ENCODE measurements at places on chromosomes 2 and 18.

GRCh38 chr18:26792661-26793060, 72.8 kb downstream of the AQP4 start:
- no peak for DNase-seq

DNA sequence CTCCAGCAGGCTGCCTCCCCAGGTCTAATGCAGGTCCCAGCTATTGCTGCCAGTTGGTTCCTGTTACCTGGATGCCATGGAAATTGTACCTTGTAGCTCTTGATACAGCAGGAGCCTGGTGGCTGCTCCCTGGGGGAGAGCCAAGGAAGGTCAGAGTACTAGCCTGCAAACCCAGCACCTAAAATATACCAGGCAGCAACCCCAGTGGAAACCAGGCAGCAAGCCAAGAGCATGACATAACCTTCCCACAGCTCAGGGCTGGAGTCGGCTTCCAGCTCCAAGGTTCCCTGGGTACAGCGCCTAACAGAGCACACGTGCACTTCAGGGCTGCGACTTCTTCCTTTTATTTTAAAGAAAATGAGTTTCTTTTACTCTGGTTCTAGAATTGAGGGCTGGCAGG, 30.3 kb downstream of the TNP1 start:
- DNase-seq = no peak

DNA sequence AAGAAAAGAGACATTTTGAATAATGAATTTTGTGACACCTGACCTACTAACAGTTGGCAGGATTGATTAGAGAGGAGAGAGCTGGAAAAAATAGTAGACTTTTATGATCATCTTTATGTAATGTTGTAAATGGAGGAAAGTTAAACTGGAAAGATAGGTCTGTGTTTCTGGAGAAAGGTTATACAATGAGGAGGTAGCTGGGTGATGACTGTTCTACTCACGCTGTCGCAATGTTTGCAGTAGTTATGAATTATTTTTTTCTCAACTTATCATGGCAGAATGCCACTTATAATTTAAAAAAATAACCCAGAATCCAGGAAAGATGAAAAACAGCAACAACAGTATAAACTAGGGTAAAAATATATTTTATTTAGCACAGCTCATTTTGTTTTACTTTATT, 364.9 kb downstream of the SPAG16 start:
- DNase-seq = no peak

DNA sequence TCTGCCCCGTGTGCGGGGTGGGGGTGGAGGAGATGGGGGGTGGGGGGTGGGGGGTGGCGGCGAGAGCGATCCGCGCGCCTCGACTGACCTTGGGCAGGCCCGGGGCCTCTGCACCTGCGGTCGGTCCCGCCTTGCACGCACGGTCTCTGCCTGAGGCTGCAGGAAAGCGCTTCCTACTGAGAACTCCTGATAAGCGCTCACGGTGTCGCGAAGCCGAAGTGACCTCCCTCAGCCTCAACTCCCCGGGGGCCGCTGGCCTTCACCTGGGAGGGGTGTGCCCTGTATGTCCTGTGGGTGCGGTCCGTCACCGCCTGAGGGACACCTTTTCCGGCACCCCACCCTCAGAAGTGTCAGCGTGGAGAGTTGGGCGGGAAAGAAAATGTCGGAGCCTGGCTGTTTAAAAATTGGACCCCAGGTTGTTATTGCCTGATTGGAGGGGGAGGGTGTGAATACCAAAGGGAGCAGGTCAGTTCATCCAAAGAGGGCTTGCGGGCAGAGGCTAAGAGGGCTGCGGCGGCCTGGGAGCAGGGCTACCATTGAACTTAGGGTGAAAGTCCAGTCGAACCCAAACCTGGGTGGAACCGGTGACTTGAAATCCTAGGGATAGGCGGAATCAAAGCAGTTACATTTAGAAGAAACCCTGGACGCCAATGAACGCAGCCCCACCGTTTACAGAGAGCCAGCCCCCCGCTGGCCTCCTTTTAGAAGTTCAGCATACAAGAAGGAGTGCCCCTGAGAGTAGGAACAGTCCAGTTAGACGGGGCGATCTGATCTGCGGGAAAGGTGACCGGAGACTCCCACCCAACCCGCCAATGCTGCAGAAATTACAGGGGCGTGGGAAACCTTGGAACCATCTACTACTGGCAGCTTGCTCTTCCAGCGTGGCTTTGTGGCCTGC, 1.2 kb downstream of the MAL start:
- no peak for DNase-seq

GRCh38 chr2:62471816-62472215, 34.2 kb downstream of the TMEM17 start:
- no peak for DNase-seq

GRCh38 chr2:120323214-120323613, 22.7 kb upstream of the INHBB start:
- no peak for DNase-seq

DNA sequence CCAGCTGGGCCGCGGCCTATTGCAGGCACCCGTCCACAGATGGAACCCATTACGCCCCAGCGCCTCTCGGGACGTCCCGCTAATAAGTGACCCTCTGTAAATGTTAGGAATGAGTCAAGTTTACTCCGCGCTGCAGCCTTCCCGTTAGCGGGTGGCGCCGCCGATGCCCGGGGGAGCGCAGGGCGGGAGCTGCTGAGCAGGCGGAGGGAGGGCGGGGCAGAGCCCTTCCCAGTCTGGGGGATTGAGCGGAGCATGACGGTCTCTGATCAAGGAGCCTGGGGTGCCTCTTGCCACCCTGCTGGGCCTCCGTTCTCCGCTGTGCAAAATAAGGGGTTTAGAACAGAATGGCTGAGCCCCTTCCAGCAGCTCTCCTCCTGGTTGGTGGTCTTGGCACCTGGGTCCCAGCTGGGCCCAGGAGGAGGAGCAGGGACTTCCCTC, 10.5 kb downstream of the CROCC2 start:
- peak; percentile 38 for DNase-seq

DNA sequence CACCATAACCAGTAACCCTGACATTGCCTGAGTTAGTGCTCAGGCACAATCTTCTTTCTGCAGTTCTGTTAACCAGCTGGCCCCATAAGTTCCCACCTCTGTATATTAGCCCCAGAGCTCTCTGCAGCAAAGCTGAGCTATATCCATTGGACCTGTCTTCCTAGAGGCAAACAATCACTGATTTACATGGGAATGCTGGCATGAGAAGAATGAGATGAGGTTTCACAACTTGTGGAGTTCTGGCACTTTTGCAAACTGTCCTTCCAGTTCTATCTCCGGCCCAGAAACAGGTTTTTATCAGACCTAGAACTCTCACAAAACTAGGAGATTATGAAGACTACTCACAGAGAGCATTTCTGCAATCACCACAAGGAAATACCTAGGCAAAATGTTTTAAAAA, 7.9 kb upstream of the CCBE1 start:
- no peak for DNase-seq

DNA sequence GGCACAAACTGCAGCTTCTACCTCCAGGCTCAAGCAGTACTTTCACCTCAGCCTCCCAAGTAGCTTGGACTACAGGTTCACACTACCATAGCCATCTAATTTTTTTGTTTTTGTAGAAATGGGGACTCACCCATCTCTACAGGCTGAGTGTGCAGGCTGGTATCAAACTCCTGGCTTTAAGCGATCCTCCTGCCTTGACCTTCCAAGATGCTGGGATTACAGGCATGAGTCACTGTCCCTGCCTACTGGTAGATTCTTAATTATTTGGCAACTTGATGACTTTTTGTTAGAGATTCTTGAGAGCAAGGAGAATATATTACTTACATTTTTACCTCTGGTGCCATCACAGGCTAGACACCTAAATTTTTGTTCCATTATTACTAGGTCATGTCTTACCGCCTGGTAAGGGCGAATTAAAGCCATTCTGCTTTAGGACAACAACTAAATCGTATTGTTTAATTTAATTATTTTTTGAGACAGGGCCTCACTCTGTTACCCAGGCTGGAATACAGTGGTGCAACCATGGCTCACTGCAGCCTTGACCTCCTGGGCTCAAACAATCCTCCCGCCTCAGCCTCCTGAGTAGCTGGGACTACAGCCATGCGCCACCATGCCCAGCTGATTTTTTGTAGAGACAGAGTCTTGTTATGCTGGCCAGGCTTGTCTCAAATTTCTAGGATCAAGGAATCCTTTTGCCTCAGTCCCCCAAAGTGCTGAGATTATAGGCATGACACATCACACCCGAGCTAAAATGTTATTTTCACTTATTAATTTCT, 15.7 kb downstream of the DYNC1I2 start:
- DNase-seq = no peak

GRCh38 chr18:36454848-36455458, 157.4 kb downstream of the FHOD3 start:
- no peak for DNase-seq

DNA sequence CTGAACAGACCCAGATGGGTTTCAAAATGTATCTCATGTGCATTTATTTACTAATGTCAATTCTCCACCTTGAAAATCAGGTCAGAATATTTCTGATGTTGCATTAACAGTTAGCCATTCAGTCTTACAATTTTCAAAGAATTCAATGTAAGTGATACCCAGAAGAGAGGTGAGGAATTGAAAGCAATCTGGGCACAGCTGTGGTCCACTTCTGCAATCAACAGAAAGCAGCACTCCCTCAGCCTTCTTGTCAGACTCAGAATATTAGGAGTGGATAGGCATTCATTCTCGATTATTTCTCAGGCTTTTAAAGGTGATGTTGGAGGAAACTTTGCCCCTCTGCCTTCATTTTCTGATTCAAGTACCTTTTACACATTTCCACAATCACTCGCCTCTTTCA, 15.7 kb downstream of the CCL20 start:
- DNase-seq = no peak

GRCh38 chr2:38600242-38600891, 2.4 kb downstream of the HNRNPLL start:
- no peak for DNase-seq

GRCh38 chr2:188425266-188425665, 133.6 kb downstream of the GULP1 start:
- DNase-seq = no peak

GRCh38 chr2:8857709-8858108, 20.3 kb upstream of the KIDINS220 start:
- DNase-seq = no peak

DNA sequence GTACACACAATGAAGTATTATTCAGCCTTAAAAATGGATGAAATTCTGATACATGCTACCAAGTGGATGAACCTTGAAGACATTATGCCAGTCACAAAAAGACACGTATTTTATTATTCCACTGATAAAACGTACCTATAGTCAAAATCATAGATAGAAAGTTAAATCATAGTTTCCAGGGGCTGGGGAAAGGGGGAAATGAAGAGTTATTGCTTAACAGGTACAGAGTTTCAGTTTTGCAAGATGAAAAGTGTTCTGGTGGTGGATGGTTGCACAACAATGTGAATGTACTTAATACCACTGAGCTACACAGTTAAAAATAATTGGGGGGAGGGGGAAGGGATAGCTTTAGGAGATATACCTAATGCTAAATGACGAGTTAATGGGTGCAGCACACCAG, 279.0 kb upstream of the STON1 start:
- no peak for DNase-seq

DNA sequence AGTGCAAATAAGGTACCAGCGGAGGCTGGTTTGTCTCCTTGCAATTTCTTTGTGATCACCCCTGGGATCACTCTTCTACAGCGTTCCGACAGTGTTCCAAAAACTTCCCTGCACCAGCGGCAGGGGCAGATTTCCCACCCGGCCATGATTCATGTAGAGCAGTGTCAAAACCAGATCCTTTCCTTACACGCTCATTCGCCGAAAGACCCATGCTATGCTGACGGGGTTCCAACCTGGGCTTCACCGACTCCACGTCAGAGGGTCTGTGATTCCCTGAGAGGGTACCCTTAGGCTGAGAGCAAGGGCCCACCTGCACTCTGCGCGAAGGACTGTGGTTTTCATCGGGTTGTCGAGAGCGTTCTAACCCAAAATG, 423 bp upstream of the TTC27 start:
- DNase-seq = no peak

GRCh38 chr18:79380816-79381806, 14.6 kb upstream of the NFATC1 start:
- DNase-seq = peak; percentile 83

GRCh38 chr2:236291911-236292310, 27.7 kb upstream of the ASB18 start:
- DNase-seq = no peak

DNA sequence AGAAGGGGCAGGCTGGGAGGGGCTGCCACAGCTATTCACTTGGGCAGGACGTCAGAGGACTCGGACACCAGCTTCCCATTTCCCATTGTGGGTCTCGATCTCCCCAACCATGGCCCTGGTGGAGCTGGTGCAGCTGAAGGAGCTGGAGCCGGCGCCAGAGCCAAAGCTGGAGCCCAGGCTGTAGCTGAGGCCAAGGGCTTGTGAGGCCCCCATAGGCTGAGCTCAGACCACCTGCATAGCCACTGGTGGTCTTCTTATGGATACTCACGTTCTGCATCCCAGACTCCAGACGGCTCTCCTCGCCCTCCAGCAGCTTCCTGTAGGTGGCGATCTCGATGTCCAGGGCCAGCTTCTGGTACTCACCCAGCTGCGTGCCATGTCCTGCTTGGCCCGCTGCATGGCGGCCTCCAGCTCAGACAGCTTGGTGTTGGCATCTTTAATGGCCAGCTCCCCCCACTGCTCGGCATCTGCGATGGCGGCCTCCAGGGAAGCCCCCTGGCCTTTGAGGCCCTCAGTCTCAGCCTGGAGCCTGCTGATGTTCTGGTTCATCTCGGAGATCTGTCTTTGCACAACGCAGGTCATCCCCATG, 6.0 kb upstream of the CDK5R2 start:
- DNase-seq = no peak
